ENCODE measurements at places on chromosomes 11 and 22.

- DNase-seq: no peak
These were observed 65.5 kb downstream of the ME3 start for GRCh38 chr11:86606836-86607481.

GRCh38 chr11:86151174-86152005, 82.5 kb upstream of the PICALM start:
- DNase-seq: no peak

DNA sequence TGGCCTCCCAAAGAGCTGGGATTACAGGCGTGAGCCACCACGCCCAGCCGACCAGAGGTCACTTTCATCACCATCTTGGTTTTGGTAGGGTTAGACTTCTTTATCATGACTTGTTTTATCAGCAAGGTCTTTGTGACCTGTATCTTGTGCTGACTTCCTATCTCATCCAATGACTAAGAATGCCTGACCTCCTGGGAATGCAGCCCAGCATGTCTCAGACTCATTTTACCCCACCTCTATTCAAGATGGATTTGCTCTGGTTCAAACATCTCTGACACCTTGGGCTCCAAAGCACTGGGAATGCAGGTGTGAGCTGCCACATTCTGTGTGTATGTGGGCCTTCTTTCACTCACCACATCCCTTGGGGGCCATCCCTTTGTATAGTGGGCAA, 5.1 kb upstream of the TALDO1 start:
- no peak for DNase-seq

GRCh38 chr22:41284465-41284864, 1.5 kb downstream of the RANGAP1 start:
- no peak for DNase-seq

GRCh38 chr11:83569134-83569805, 283.1 kb upstream of the CCDC90B start:
- no peak for DNase-seq

- no peak for DNase-seq
These were observed 338.8 kb downstream of the MIAT start for GRCh38 chr22:26996154-26996553.

DNA sequence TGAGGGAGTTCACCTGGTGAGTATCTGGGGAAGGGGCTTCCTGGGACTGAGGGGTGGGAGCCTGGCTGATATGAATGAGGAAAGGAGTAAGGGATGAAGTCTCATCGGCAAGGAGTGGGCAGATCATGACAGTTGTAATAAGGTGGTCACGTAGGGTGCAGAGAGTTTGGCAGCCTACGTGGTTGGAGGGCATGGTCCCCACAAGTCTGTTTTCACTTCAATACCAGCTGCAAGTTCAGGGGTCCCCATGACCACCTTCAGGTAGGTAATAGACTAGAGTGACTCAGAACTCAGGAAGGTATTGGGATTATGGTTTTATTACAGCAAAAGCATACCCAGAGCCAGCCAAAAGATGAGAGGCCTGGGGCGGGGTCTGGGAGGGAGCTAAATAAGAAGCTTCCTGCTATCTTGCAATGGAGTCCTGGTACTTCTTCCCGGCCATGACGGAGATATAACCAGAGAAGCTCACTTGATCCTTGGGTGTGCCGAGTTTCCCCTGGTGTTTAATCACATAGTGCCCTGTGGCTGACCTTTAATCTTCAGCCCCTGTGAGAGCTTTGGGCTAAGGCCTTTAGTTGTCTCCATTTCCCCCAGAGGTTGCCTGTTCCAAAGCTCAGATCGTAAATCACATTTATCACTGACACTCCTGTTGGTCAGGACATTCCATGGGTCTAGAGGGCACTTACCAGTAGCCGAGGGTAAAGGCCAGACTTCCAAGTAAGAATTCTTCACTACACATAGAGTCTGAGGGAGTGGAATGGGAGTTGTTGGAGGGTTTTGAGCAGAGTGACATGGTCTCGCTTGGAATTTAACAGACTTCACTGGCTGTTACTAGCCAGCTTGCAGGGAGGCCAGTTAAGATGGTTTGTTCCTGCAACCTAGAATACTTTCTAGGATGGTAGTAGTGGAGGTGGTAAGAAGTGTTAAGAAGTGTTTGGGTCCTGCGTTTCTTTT, 9.1 kb downstream of the SLC3A2 start:
- no peak for DNase-seq

GRCh38 chr11:123083623-123084029, 21.7 kb upstream of the HSPA8 start:
- no peak for DNase-seq

DNA sequence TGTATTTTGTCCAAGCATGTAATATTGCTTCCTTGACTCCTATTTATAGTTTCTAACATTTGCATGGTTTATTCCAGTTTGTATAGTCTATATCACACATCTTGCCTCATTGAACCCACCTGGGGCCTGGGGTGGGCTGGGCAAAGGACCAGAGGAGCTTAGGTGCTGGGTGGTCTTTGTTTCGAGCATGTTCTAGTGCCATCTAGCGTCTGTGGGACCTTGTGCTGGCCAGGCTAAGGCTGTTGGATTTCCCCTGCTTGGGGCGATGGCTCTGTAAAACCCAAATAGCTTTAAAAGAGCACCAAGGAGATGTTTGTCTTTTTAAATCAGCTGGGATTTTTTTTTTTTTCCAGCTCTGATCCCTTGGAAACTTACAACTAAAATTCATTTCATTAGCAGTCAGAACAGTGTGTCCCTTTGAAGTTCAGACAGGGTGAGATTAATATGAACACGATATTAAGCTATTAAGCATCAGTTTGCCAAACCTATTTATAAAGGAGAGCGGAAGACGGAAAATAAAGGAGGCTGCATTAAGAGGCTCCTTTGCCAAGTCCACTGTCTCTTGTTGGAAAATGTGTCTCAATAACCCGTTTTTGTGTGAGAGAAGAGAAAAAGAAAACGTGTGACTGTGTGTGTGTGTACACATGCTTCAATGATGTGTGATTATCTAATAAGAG, 157.4 kb downstream of the COMMD9 start:
- DNase-seq: peak; percentile 8

GRCh38 chr11:6251990-6252473, 7.6 kb upstream of the CCKBR start:
- no peak for DNase-seq

- no peak for DNase-seq
These were observed 782 bp upstream of the OSBPL5 start for GRCh38 chr11:3165916-3166267.

DNA sequence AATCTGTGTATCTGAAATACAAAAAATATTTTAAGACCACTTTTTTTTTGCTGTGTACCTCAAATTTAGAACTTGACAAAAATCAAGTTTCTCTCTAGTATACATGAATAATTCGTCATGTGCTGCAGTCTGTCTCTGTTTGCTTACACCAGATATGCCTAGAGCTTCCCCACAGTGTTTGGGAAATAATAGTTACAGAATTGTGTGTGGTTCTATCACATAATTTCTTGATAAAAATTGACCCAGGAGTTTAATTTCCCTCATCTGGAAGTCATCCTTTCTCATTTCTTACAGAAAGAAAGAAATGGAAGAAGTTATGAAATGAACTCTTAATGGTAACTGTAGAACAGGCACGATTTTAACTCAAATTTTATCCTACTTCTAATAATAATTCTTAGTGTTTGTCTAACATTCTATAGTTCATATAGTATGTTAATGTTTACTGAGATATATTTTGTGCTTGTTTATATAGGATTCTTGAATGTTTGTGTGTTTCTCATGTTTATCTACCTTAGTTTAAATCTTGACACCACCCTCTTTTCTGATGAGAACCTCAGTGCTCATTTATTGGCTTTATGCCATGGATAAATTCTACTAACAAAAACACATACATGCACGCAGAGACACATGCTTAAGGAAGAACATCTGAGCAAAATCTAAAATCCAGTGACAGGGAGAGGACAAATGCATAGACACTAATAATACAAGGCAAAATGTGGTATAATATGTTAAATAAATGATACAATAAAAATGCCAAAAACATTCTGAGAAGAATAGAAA, 61.4 kb upstream of the CTSC start:
- no peak for DNase-seq

GRCh38 chr11:115334932-115335788, 169.1 kb downstream of the CADM1 start:
- DNase-seq: no peak

DNA sequence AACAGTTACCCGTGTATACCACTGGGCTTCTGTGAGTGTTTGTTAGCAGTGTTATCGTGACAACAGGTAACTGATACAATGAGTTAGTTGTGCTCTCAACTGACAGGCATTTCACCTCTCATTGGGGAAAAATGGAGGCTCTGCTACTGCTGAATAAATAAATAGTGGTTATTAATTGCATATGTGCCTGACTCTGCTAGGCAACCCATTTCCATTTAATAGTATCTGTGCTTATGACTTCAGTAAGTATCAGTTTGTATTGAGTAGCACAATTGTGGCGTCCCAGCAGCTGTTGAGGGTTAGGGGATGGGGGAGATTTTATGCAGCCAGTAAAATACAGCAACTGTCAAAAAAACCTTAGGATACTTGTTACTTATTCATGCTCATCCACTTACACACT, 123.4 kb upstream of the SEZ6L start:
- DNase-seq: no peak

DNA sequence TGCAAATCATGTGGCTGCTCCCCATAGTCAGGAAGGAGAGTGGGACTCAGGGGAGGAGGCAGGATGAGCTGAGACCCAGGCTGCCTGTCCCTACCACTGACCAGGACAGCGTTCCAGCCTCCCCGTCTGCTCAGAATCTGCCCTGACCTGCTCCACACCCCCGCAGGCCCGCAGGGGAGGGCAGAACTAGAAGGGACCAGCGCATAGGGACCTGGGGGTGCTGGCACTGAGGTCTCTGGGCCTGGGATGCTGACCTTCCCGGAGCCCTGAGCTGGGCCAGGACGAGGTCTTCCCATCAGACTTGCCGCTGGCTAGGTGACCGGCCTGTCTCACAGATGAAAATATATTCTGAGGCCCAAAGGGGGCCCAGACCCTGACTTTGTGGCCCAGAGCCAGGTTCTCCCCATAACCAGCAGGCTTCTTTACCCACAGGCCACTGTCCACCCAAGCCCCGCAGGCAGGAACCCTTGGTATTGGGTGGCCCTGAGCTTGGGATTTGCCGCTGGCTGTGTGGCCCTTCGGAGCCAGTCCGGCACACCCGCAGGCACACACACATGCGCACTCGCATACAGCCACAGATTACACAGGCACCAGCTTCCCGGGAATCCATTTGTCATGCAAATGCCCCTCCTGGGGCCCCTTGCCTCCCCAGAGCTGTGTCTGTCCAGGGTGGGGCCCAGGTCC, 13.8 kb upstream of the PIM3 start:
- DNase-seq: no peak

- DNase-seq: peak; percentile 22
These were observed 10.6 kb upstream of the CARD10 start for GRCh38 chr22:37529652-37530345.

GRCh38 chr11:64053699-64054098, 18.0 kb downstream of the FLRT1 start:
- no peak for DNase-seq

DNA sequence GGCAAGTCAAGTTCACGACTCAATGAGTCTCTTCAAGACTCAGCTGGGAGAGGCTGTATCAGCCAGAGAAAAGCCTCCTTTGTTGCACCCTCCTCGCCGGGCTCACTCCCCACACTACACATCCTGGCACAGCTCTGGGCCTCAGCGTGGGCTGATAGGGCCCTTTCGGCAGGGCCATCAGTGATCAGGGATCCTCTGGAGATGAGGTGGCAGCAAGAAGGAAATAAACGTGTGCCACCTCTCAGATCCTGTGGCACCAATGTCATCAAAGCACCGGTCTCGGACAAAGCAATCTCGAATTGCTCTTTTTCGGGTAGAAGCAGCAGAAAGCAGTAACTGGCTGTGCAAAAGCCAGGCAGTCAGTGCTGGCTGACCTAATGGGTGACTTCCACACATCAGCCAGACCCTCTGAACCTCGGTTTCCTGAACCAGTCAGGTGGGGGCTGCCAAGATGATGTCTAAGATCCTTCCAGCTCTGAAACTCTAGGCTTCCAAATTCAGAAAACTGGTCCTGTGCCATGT, 2.1 kb downstream of the EHD1 start:
- peak; percentile 60 for DNase-seq

- DNase-seq: no peak
These were observed 4.5 kb downstream of the TMPRSS4 start for GRCh38 chr11:118081241-118081958.

GRCh38 chr22:43750751-43751150, 61.4 kb downstream of the EFCAB6 start:
- DNase-seq: no peak

- DNase-seq: no peak
These were observed 44.5 kb downstream of the PARVB start for GRCh38 chr22:44068422-44069191.

GRCh38 chr11:122882857-122883645, 492 bp downstream of the JHY start:
- DNase-seq: peak; percentile 54

DNA sequence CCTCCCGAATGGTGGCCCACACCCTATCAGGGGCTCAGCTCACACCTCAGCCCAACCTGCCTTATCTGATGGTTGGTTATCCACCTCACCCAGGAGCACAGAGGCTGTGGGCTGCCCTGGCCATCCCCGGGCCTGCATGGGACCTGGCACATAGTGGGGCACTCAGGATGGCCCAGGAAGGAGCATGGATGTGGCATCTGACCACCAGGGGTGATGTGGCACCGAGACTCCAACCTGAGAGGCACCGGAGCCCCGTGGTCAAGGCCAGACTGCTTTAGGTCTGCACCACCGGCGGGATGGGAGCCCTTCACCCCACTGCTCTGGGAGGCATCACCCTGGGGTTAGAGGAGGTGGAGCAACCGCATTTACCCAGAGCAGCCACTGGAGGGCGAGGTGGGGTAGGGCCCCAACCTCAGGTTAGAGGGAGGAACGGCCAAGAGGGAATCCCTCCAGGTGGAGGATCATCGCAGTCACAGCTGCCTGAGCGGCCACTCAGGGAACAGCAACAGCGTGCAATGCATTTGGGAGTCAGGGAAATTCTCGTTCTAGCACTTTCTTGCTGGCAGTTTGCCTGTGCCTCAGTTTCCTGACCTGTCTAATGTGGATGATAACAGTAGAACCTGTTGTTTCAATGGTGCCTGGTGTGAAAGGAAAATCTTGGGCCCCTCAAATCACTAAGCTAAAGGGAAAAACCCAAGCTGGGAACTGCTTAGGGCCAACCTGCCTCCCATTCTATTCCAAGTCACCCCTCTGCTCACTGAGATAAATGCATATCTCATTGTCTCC, 52.9 kb upstream of the CARS1 start:
- peak; percentile 57 for DNase-seq

DNA sequence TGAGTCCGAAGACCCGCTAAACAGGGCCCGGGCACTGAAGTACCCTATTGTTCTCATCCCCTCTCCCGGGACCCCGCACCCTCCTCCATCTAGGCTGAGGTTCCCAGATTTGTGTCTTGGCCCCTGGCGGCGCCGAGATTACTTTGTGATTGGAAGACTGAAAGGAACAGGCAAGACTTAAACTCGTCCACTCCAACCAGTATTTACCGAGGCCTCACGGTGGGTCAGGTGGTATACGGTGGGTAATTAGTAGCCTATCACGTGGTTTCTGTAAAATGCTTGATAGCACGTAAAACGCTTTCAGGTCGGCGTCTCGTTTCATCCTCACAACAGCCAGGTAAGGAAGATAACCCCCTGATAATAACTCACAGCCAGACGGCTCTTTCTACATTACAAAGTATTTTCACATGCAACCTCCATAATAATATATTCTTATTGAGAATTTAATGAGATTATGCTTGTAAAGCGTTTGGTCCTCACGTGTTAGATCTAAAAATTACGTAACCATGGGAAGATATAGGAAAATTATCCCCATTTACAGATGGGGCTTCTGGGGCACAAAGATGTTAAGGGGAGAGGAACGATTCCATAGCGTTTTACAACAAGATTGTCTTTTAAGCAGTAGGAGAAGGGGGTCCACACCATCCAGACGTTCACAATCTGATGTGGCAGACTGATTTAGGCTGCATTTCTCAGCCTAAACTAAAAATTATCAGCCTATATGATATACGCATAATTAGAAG, 642 bp upstream of the PIK3C2A start:
- DNase-seq: peak; percentile 67

All from stimulated activated naive CD8-positive, alpha-beta T cell treated with anti-CD3 and anti-CD28 coated beads, Interleukin-15, amount 100 ng/mL, for 72 hours (primary cell).